ENCODE measurements at places on chromosomes 7 and 10.

DNA sequence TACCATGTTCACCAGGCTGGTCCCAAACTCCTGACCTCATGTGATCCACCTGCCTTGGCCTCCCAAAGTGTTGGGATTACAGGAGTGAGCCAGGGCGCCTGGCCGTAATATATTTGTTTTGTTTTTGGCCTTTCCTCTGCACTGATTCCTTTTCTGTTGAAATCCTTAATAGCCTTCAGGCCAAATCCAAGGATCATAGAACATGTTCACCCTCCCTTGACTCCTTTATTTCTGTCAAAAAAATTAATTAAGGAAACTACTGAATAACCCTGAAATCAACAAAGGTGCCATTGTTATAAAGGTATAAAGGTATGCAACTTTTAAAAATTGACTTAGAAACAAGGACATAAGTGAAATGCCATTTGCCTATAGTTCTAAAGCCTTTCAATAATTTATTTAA lies 15.5 kb upstream of the RALA start:
- no peak for DNase-seq

DNA sequence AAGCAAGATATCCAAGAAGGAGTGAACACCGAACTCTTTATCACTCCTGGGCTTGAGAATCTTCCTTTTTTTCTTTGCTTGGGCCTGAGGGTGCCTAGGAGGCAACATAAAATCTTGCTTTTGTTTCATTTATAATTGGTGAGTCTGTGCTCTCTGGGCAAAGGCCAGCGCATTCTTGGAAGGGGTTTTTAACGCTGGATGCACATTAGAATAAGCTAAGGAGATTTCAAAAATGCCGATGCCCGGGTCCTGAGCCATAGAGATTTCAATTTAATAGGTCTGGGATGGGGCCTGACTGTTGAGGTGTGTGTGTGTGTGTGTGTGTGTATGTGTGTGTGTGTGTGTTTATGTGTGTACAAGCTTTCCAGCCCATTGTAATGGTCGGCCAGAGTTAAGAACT lies 62.0 kb upstream of the SORCS3 start:
- DNase-seq, result no peak

- DNase-seq, result no peak
Observed at GRCh38 chr7:28688651-28689050, 269.5 kb downstream of the TRIL start.

- DNase-seq, result no peak
Observed at GRCh38 chr10:50375051-50375452, 123.7 kb upstream of the ASAH2 start.

GRCh38 chr10:78754269-78755062 lies 314.3 kb upstream of the ZMIZ1 start:
- no peak for DNase-seq

- DNase-seq, result no peak
Observed at GRCh38 chr10:49657606-49658005, 21.8 kb upstream of the C10orf53 start.

DNA sequence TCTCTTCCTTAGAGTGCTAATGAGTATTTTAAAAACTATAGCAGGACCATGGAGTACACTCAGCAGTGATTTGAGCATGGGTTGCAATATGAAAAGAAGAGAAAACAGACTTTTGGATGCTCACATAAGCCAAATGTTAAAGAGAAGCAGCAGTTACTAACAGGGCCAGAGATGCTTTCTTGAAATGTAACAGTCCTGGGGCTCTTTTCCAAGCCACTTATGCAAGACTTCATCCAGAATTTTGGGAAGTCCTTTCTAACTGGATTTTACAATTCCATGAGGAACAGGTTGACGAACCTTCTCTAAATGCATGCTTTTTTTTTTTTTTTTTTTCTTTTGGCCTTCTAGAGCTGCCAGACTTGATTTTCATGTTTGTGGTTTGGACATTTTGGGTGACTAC lies 282.0 kb downstream of the SEC23IP start:
- DNase-seq, result no peak

Measured in activated naive CD4-positive, alpha-beta T cell (primary cell).